ENCODE measurements at places on chromosomes 3 and 15.
A peak's percentile ranks its signal among the peaks of the same experiment; 100 is the strongest.

DNA sequence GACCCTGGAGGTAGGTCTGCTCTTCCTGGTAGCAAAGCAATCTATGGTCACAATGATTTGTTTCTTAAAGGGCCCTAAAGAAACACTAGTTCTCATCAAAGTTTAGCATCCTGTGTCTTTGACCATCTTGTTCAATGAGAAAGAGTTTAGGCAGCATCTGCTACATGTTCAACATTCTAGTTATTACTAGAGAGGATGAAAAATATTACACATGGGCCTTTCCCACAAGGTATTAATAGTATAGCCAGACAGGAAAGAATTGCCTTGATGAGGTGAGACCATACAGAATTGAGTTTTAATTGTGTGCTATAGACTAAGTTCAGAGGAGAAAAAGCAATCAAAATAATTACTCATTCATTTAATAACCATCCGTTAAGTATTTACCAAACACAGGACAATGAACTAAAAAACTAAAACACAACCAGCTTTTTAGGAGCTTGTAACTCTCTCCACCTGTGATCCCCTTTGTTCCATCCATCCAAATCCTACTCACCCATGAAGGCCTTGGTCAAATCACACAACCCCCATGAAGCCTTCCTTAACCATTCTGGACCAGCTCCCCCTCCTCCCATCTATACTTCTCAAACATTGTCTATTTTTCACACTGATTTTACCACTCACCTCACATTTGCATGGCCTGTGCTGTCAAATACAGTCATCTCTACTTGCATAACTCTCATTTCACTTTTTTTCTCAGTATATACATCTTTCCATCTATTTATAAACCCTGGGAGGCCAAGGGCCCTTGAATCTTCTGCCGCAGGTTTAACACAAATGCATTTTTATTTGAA is 122.9 kb downstream of the RORA start:
- DNase-seq: no peak

DNA sequence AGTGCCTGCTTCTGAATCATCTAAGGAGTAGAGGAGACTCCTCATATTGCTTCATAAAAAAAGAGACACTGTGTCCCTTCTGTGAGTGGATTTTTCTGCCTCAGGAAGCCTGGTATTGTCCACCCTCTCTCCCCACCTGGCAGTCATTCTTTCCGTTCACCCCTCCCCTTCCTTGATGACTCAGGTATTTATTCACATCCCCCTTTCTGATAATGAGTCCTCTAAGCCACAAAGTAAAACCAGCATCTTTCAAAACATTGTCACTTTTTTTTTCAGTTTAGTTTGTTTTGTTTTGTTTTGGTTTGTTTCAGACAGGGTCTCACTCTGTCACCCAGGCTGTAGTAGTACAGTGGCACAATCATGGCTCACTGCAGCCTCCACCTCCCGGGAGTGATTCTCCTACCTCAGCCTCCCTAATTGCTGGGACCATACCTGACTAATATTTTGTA is 65.2 kb upstream of the UBE2E1 start:
- no peak for DNase-seq

DNA sequence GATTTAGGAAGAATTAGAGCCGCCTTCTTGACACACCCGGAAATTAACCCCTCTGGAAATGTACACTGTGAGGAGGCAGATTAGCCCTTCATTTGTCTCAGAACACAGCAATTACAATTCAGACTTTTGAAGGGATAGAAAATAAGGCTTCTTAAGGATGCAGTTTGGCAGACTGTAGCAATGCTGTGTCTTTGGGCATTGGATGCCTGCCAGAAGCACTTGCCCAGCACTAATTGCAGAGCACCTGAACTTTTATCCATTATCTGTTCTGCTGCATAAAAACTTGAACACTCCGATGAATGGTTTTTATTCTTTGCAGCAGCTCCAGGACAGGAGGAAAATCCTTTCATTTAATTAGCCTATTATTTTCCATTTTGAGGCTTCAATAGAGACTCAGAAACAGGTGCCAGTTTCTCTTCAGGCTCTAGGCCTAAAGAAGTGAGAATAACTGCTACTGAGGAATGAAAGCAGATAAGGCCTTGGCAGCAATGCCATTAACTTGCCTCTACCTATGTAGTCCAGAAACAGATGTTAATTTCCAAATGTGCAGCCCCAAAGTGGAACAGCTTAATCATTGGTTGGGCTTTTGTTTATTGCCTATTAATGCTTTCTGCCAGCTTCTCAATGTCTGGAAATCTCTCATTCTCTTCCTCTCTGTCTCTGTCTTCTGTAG is 418.5 kb downstream of the NSUN3 start:
- no peak for DNase-seq

DNA sequence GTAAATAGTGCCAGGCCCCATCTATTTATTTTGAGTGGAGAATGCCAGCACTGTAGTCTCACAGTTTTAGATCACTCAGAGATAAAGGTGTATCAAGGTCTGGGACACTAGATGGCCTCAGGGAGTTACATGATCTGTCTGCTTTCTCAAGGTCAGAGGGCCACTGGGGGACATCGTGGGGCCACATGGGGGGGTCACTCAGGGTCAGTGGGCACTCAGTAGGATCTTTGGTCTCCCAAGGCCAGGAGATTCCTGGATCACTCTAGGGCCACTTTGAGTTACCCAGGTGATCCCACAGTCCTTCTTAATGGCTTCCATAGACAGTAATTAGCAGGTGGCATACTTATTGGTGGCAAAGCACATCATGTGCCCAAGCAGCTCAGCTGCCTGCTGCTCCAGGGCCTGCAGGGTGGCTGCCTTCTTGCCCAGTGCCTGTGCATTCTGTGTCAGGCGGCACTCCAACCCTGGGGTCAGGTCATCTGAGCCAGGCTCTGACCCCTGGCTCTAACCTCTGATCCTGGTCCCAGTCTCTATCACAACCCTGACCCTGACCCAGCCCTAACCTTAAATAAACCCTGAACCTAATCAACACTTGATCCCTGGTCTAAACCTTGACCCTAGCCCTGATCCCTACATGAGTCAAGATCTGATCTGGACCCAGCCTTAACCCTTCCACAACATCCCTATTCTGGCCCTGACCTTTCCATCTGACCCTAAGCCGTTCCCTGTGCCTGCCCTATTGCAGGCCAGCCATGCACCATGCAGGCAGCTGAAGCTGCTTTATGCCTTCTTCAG is 1.8 kb upstream of the LAMB2 start:
- no peak for DNase-seq

DNA sequence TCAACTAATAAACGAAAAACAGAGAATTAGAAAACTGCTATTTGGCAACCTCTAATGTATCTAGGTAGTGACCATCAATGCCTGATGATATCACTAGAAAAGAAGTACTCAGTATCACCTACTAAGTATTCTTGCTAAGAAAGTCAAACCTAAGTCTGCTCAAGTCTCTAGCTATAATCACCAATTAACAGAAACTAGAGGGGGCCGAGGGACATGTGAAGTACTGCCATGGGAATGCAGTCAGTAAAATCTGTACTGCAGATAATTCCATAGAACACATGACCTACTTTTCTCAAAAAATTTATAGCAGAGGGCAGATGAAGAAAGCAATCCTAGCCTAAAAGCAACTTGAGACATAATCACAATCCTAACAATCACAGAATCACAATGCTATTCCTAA is 51.4 kb downstream of the CPEB1 start:
- DNase-seq: no peak

- peak; percentile 85 for DNase-seq
Observed at GRCh38 chr3:141105828-141106628, 54.9 kb downstream of the SPSB4 start.

DNA sequence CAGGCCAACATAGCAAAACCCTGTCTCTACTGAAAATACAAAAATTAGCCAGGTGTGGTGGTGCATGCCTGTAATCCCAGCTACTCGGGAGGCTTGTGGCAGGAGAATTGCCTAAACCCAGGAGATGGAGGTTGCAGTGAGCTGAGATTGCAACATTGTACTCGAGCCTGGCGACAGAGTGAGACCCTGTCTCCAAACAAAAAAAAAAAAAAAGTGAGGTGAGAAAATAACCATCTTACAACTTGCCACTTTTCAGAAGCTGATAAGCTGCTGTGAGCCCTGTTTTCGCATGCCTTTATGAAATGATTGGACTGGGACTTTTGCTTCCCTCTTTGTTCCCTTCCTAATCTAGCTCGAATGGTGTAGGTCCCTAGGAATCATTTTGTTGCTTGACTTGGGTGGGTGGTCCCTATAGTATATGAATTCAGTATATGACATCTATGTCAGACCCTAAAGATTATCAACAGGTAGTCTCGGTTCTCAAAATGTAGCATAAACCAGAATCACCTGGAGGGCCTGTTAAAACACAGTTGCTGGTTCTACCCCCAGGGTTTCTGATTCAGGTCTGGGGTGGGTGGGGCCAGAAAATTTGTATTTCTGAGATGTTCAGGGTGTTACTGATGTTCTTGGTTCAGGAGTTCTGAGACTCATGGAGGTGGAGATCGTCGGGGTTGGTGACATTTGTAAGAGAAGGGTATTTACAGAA is 107.9 kb downstream of the FNDC3B start:
- DNase-seq: no peak

GRCh38 chr3:51391566-51392354 is 675 bp downstream of the RBM15B start:
- no peak for DNase-seq

- no peak for DNase-seq
Observed at GRCh38 chr3:54858093-54858785, 69.6 kb downstream of the LRTM1 start.

DNA sequence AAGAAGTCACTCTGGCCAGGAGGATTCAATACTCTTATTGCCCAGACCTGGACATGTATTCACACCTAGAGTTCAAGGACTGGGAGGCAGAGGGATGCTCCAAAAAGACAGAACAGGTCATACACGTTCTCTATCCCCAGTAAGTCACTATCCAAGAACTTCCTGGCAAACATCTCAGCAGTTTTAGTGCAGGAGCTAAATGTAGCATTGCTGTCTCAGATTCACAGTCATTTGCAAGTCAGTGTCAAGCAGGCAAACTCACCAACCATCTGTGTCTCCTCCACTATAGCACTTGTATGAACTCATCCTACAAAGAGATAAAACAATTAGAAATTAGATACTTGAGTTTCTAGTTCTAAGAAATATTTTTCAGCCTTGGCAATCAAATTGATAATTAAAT is 38.4 kb downstream of the ABHD17C start:
- DNase-seq: no peak

GRCh38 chr15:77854980-77855379 is 222.3 kb upstream of the LINGO1 start:
- no peak for DNase-seq

- DNase-seq: no peak
Observed at GRCh38 chr3:71587958-71588357, 4.4 kb upstream of the FOXP1 start.

GRCh38 chr3:133112666-133113065 is 74.5 kb downstream of the TMEM108 start:
- DNase-seq: no peak

DNA sequence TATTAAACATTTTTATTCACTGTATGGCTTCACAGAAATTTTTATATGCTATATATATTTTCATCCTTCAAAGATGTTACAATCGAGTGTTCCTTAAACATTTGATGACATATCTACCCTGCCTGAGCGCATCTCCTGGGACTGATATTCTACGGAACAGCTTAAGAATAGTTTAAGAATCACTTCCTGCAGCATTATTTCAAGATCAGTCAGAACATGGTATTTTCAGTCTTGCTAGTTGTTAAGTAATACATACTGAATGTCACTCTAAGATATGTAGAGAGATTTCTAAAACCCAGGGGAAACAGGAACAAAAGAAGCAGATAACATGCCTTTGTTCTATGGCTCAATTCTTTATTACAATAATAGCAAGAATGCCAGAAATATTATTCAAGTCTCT is 8.7 kb downstream of the COL8A1 start:
- no peak for DNase-seq

DNA sequence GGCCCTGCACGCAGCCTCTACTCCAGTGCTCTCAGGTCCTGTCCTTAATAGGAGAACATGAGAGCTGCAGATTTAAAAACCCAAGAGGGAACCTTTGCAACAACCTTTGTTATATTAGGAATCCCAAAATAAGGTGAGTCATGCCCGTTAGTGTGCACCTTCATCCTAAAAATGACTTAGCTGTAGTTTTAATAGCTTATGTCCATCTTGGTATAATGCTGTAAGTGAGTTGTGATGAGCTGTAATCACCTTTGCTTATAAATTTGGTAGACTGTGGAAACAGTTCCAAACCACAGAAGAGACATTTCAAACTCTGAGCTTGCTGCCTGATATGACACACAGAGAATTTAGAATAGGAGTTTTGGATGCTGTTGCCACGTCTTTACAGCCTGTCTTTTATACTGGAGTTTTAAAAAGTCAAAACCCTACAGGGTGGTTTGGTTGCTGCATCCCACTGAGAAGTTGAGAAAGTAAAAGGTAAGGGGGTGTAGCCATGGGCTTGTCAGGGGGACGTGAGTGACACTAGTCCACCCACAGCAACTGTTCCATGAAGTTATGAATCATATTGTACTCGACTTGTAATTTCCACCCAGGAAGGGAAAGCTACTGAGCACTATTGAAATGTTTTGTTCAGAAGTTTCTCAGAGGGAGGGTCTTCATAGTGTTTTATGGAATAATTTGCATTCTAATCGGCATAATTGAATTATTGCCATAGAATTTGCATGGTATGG is 27.4 kb upstream of the CD47 start:
- no peak for DNase-seq

DNA sequence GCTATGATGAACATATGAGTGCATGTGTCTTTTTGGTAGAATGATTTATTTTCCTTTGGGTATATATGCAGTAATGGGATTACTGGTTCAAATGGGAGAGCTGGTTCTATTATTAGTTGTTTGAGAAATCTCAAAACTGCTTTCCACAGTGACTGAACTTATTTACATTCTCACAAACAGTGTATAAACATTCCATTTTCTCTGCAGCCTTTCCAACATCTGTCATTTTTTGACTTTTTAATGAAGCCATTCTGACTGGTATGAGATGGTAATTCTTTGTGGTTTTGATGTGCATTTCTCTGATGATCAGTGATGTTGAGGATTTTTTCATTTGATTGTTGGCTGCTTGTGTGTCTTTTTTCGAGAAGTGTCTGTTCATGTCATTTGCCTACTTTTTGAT is 1124.2 kb downstream of the NAALADL2 start:
- no peak for DNase-seq

GRCh38 chr15:48233246-48233645 is 27.1 kb downstream of the SLC12A1 start:
- no peak for DNase-seq

- DNase-seq: no peak
Observed at GRCh38 chr15:90209591-90209990, 8.5 kb downstream of the SEMA4B start.

DNA sequence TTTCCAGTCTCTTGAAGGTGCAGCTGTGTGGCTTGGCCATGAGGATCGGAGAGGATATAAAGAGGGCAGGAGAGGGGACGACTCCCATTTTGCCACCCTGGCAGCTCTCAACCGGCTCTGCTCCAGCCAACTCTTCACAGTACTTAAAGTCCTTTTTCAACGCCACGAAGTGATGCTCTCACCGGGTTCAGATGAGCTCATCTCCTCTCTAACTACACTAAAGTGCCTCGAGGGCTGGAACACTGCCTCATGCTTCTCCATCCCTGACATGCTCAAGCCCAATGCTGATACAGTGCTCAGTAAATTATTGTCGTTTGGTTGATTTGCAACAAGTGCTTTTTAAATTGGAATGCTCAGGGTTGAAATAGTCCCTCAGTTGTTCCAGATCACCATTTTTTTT is 97.8 kb downstream of the GTPBP8 start:
- DNase-seq: no peak
